GM04504 (cell line): ENCODE measurements at places on chromosomes 1 and 21.

GRCh38 chr1:240478536-240478935 is 133.4 kb downstream of the GREM2 start:
- no peak for DNase-seq

GRCh38 chr1:25780318-25781129 is 19.5 kb upstream of the SELENON start:
- DNase-seq = no peak

- DNase-seq = no peak
Observed at GRCh38 chr1:112636597-112637253, 17.1 kb downstream of the CAPZA1 start.

GRCh38 chr1:25952841-25953401 is 44.9 kb downstream of the PAFAH2 start:
- peak; percentile 41 for DNase-seq

- no peak for DNase-seq
Observed at GRCh38 chr1:221699577-221699976, 42.3 kb downstream of the DUSP10 start.

GRCh38 chr21:37460196-37460595 is 93.6 kb downstream of the DYRK1A start:
- DNase-seq = no peak

DNA sequence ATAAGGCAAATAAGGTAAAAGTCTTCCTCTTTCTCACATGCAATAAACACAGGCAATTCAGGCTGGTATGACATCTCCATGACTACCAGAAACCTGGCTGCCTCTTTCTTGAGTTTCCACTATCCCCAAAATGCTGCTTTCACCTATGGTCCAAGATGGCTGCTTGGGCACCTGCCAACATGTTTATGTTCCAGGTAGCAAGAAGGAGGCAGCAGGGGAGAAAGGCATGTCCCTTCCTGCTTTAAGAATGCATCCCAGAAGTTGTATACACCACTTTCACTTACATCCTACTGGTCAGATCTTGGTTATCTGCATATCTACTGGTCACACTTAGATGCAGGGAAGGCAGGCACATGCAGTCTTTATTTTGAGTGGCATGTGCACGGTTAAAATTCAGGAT is 19.4 kb upstream of the ACOT11 start:
- no peak for DNase-seq

- no peak for DNase-seq
Observed at GRCh38 chr1:24301785-24302175, 17.4 kb upstream of the GRHL3 start.

GRCh38 chr1:225597926-225598575 is 54.9 kb downstream of the ENAH start:
- DNase-seq = no peak

DNA sequence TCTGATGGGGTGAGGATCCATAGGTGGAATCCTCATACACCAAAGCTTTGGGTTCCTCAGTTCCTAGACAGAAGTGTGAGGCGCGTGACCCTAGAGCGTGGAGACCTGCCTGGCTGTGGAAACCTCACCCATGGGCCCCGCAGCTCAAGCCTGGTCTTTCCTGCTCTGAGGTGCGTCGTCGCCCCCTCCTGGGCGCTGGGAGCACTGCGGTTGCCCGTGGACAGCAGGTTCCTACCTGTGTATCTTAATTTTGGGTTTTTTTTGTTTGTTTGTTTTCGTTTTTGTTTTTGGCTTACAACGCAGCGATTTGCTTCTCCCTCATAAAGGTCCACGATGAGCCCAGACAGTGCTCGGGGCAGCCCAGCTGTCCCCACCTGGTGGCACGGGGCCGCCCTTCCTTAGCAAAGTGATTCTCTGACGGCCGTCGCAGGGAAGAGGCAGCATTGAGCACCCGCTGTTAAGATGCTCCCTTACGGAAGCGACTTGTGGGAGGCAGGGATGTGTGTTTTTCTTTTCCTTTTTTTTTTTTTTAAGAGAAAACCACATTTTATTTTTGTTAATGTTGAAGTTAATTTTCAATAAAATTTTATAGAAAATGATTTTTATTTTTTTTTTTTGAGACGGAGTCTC is 36.5 kb upstream of the TRAPPC10 start:
- DNase-seq = peak; percentile 18

DNA sequence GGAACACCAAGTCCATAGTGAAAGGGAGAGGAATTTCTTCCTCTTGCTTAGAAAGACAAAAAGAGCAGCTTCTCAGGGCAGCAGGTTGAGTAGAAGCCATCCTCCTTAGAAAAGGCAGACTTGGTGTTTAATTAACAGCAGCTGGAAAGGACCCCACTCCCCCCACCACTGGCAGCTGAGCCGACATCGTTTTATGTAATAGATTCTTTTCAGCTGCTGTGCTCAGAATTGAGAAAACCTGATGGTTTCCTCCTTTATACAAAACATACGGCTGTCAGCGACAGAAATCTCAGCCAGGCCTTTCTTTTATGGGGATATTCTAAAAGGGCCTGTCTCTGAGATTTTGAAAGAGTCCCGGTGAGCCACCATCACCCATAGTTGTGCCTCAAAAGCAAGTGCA is 49.9 kb downstream of the MAN1C1 start:
- DNase-seq = no peak

DNA sequence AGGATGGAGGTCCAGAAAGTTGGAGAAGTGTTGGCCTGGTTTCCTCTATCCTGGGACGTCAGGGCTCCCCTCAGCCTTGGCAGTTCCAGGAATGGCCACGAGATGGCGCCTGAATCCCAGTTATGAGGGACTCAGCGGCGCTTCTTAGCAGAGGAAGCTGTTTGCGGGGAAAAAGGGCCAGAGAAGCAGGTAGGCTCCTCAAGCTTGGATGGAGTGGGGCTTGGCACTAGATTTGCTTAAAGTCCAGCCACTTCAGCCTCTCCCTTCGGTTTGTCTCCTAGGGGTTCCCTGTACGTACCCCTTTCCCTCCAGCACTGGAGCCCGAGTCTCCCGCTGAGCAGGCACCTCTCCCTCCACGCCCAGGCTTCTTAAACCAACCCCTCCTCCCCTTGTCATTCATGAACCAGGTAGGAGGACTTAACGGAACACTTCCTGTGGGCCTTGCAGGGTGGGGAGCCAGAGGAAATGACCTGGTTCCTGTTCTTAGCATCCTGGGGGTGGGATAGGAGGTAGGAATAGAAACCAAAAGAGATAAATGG is 32.0 kb upstream of the TENT5B start:
- DNase-seq = peak; percentile 52

DNA sequence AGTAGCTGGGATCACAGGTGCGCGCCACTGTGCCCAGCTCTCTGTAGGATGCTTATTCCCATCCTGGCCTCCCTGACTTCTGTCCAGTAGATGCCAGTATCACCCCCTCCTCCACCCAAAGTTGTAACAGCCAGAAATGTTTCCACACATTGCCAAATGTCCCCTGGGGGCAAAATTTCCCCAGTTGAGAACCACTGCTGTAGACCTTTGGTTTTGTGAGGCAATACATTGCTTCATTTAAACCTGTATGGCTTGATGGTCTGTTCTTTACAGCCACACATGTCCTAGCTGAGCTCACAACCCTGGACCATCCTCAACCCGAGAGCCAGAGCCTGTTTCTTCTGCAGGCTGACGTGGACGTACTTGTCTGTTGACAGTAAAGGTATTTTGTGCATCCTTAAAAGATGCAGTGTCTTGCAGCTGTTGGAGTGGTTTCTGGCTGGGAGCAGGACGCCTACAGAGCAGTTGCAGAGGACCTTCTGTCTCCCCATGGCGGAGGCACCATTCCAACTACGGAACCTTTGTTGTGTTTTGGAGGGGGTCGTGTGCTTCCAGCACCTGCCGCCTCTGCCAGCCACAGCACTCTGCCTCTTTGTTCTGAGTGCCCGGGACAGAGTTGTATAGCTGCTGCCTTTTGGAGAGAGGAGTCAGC is 26.6 kb downstream of the DOP1B start:
- no peak for DNase-seq

- DNase-seq = no peak
Observed at GRCh38 chr1:24932284-24932683, 2.2 kb upstream of the RUNX3 start.

GRCh38 chr1:10939654-10940450 is 72.6 kb upstream of the TARDBP start:
- no peak for DNase-seq

- peak; percentile 67 for DNase-seq
Observed at GRCh38 chr1:43991476-43992231, at the start of gene CCDC24. Gene CCDC24 (plus strand): TSS chr1:43991599. CDS start chr1:43991879, 280 bp downstream.

- no peak for DNase-seq
Observed at GRCh38 chr1:179761846-179762640, 19.0 kb downstream of the FAM163A start.

DNA sequence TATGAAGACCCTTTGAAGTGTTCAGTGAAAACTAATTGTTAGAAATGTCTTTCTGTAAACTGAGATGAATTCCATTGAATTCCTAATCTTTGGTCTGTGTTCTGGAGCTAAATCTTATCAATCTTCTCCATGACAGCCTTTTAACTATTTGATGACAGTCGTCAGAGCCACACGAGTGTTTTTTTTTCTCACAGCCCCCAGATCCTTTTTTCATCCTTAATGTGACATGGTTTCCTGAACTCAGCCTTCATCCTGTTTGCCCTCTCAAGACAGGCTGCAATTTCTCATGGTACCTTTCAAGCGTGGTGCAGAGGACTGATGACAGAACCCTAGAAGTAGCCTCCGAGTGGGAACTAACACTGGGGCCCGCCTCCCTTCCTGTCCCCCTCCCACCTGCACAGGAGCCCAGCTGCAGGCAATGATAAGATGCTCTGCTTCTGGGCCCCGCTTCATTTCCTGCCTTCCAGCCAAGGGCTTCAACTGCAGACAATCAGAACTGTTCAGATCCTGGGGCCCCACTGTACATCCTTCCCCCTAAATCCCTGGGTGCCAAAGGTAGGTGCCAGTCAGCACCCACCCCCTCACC is 114.6 kb upstream of the VAV3 start:
- DNase-seq = no peak
